ENCODE measurements at places on chromosomes 4 and X. TPM values are rescaled to one million over a fixed set of nuclear protein-coding genes. Genes with fewer than 3 reads are reported as not detected.

DNA sequence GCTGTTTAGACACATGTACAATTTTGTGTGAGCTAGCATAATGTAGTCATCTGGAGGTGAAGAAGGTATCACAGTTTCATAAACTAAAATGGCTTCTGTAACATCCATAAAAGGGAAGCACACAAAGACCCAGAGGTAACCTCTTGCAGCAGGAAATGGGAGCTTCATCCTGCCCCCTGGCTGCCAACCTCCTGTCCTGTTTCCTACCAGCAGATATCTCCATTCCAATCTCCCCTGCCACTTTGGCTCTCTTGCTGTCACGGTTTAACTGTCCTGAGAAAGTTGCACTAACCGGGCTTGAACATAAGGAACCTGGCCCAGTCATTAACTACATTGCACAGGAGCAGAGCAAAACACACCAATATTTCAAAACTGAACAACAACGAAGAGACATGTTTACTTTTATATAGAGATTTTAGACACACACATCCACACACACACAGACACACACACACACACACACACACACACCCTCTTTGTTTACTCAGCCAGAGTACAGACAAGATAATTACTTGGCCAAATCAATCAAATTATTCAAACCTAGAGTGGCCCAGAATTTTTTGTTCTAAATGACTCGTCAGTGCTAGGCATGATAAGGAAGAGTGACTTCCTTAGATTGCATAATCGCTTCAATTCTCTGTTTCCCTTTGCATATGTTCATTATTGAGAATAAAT, 24.2 kb downstream of the MID2 start:
- DNase-seq, result no peak

DNA sequence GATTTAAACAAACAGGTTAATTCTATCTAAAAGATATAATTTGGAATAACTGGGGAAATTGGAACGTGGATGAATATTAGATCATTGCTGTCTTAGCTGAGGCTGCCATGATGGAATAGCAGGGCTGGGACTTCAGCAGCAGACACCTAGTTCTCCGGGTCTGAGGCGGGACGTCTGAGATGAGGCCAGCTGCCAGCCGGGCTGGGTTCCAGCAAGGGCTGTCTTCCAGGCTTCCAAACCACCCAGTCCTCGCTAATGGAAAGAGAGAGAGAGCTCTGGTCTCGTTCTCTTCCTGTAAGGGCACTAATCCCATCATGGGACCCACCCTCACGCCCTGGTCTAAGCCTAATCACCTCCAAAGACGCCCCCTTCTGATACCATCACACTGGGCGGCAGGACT, 85.7 kb downstream of the ADRA2C start:
- no peak for DNase-seq

DNA sequence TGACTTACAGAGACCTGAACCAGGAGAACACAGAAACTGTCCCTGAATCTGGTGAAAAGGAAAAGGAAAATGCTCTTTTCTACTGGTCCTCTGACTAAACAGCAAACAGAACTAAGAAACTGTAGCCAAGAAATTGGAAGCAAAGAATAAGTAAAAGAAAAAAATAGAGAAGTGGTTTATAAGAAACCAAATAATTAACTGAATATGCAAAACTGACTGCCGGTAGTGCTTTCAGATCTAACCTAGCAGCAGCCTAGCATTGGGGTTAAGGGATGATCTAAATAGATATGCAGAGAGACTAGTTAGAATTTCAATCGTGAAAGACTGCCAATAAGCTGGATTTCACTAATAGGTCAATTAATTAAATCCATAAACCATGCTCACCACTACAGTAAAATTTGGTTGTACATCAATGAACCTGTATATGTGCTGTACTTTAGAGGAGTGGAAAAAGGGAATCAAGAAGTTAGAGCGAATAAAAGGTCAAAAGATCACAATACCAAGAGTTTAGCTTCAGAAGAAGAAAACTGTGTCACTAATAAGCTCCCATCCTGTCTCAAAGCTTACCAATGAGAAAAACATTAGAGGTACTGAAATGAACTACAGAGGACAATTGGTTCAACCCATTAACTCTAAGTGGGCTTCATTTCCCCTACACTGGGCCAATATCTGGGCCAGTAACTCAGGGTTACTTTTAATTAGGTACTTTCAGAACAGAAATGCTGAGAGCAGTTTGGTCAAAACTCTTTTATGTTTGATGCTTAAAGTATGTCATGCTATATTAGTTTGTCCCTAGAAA, 53.6 kb downstream of the KLHL13 start:
- no peak for DNase-seq

GRCh38 chrX:147899379-147900114, 12.2 kb upstream of the FMR1 start:
- no peak for DNase-seq

Gene GC
- 0.77 TPM for total RNA-seq

Gene SYNPO2
- 11.7 TPM for total RNA-seq

Gene SHISA3
- total RNA-seq, result 1.9 TPM

Gene NLRP2B
- total RNA-seq, result 0.10 TPM

Gene NLGN3
- total RNA-seq, result 34.4 TPM

Gene CXCL8
- 2.6 TPM for total RNA-seq

Data from spinal cord (tissue), 10 donors.